ENCODE measurements at places on chromosomes 2 and 18.

GRCh38 chr2:53820711-53821110 is 33.9 kb downstream of the ERLEC1 start:
- no peak for DNase-seq

DNA sequence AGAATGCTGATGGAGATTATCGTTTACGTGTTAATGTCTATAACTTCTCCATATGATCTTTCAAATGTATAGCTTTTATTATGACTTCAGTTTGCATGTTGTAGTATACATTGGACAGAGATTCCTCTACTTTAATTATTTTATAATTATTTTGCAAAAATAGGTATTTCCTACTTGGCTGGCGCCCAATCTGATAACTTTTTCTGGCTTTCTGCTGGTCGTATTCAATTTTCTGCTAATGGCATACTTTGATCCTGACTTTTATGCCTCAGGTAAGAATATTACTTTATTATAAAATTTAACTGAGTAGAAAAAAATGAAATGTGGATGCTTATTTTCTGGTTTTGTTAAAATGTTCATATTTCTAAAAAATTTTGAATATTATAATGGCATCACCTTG is 18.1 kb upstream of the ADGRF3 start:
- no peak for DNase-seq

- no peak for DNase-seq
These were observed 120.4 kb downstream of the PDCL3 start for GRCh38 chr2:100683231-100683630.

- DNase-seq: no peak
These were observed 268.3 kb upstream of the REG3G start for GRCh38 chr2:78757191-78757590.

DNA sequence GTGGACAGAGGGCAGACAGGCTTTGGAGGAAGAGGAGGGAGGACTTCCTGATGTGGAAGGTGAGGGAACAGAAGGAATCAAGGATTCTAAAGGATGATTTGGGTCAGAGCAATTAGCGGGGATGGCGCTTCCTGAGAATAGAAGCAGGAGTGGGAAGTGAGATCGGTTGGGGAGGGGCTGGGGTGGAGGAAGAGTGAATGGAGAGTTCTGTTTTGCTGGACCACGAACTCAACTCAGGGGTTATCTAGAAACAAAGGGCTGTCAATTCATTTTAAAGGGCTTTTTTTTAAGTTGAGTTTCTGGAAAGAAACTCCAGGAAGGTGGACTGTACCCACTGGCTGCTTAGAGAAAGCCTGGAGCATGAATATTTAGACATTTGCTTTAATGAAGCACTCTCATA is 54.9 kb downstream of the BCL2L11 start:
- DNase-seq: no peak

GRCh38 chr2:134782792-134783191 is 55.6 kb upstream of the ACMSD start:
- DNase-seq: no peak

- no peak for DNase-seq
These were observed 4.9 kb downstream of the EPAS1 start for GRCh38 chr2:46302005-46302695.

GRCh38 chr18:33706391-33706790 is 128.4 kb downstream of the ASXL3 start:
- no peak for DNase-seq

DNA sequence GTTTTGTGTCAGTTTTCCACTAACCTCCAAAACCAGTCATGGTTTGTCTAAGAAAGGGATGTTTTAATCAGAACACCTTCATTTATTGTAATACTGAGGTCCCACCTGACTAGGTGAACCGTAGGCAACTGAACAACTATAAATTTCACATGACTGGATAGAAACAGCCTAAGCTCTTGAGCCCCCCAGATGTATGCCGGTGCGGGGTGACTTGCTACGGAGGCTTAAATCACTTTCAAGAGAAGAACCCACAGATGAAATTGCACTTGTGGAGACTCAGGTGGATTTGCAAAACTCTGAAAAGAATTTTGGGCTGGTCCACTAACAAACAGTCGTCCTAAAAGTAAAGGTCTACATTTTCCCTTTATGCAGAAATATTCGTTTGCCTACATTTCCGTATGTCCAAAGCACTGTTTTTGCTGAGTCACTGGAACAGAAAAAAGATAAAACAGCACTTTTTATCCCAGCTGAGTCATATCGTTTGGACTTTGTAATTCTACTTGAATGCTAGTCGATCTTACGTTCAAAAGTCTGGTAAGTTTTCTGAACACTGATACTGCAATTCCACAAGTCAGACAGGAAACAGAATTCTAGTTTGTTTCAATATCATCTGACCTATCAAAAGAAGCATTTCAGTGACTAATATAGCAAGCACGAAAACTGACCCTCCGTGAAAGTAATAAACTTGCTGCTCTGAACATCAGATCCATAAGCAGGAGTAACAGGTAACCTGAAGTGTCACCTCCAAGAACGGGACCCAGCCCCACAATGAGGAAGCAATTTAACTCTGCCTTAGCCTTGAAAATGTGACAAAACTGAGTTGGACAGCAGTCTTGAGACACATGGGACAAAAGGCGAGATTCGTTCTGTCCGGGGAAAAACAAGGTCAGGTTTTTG is 18.1 kb downstream of the ZNF516 start:
- no peak for DNase-seq

All from activated naive CD4-positive, alpha-beta T cell treated with anti-CD3 and anti-CD28 coated beads, Interleukin-2, amount 10 ng/mL, durations not matched to agents 7 days and 5 days (primary cell).